ENCODE measurements at places on chromosomes 6 and 20.

DNA sequence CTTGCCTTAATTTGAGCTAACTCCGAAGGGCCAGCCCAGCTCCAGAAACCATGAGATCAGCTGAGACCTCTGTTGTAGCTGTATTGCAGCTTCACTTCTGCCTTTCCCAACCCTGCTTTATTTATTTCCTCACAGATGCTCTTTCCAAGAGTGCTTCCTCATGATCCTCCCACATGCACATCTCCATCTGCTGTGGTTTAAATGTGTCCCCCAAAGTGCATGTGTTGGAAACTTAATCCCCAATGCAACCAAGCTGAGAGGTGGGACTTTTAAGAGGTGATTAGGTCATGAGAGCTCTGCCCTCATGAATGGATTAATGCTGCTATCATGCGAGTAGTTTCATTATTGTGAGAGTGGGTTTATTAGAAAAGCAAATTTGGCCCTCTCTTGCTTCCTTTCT lies 164.4 kb upstream of the TAB2 start:
- no peak for DNase-seq

DNA sequence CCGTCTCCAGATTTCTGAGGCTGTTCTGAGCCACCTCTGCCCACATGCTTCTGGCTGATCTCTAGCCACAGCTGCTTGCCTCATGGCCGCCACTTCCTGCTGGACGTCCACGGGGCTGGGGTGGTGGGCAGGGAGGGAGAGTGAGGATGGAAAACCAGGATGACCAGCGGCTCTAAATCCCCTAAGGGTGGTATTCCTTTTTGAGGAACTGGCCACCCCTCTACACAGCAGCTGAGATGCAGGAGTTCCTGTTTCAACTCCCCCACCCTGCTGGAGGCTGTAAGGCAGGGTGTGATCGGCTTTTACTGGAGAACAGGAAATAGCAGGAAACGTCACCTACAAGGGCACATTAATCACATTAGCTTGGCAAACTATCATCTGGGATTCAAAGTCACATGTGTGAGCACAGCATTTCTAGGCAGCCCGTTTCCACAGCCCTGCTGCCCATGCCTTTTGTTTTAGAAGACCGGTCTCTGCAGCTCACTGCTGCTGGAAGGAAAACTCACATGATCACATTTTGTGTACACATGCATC lies 181.6 kb upstream of the ECI2 start:
- no peak for DNase-seq

DNA sequence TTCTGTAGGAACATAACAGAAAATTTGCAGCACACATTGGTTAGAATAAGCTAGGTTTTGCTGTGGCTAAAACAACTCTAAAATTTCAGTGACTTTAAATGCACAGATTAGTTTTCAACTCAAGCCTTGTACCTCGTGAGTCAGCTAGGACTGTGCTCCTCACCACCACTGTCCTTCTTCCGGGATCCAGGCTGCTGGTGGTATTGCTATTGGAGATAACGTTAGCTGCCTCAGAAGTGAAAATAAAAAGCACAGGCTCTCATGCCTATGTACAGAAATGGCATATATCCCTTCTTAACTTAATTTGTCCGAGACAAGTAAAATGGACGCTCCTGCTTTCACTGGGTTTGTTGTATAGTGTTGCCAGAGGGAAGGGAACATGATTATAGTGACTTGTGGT lies 931.1 kb upstream of the EYS start:
- no peak for DNase-seq

DNA sequence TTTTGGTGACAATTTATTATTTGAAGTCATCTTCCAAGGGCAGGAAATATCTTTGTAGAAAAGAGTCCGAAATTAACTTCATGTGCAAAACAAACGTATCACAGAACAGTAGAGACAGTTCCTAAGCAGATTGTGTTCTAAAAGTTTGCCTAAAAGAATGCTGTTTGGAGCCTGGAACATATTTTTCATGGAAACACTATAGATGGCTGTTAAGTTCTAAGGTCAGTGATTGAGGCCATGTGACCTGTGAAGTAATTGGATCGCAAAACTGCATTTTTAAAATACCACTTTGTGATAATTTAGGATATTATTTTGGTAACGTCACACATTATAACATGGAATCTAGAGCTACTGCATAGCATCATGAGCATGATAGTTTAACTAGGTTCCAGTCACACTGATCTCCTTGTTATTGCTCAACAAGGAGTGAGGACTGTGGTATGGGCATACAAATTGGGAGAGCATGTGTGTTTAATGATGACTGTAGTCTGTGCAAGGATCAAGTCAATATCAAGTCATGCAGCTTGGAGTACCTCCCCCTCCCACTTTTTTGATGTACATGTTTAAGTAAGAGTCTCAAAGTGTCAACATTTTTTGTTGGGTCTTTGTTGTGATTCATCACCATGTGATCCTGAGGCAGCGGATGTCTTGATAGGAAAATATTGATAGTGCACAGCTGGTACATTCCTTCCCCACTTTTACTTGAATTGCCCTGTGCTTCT lies 609.3 kb upstream of the CITED2 start:
- DNase-seq = no peak

DNA sequence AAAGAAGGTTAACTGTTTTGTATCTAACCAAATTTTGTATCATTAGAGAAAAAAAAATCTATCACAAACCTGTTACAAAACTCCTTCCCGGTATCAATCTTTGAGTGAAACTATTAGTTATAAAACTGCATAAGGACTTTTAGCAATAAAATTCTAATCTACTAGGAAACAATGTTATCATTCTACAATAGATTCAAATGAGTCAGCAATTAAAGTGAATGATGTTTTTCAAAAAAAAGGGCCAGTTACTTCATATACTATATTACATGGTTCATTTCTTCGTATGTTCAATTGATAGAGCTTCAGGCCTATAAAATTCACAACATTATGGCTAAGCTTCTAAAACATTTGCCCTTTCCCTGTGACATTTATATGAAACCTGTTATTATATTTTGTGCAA lies 15.6 kb downstream of the ASCC3 start:
- no peak for DNase-seq

DNA sequence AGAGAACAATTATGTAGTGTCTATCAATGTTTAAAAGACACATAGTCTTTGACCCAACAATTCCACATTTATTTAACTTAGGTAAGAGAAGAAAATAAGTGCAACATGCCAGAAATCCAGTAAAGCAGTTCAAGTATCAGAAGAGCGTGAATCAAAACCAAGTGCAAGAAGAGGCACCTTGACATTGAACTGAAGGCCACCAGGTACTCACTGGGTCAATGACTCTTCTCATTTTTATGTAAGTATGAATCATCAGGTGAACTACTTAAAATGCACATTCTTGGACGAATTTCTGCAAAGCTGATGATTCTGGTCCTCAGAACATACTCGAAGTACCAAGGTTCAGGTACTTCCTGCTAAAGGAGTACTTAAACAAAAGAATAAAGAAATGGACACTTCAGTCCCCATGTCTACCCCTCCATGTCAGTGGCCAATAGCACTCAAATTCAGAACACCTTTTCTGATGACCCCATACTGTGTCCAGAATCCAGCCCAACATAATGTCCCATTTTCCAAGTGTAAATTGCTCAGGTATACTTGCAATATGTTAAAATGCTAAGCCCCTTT lies 481.9 kb downstream of the GJA1 start:
- DNase-seq = no peak

GRCh38 chr6:138371720-138372119 lies 6.0 kb upstream of the SMIM28 start:
- no peak for DNase-seq

DNA sequence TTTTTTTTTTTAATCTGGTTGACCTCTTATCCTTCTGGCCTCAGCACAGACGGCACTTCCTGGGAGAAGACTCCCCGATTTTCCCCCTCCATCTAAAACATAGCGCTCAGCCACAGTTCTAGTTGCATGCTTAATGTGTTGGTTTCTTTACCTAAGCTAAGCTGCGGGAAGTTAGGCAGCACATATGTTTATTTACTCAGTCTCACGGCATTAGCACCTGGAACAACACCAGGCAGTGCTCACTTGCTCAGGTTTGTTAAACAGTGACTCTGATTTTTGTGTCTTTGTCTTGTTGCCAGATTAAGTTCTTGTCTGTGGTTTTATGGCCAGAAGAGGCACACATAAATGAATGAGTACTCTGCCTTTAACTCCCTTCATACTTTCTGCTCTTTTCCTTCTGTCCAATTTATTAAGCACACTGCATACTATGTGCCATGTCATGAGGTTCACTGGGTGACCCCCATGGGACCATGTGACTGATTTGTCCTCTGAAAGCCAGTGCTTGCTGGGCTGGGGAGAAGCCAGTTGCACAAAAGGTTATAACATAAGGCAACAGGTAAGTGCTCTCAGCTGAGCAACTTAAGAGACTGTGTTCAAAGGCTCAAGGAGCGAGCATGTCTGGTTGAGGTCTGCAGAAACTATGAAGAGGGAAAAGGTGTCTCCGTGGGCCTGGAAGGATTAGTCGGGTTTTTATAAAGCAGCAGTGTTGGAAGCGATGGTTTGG lies 93.6 kb downstream of the RPP40 start:
- DNase-seq = no peak

GRCh38 chr20:53575481-53576194 lies 18.0 kb downstream of the ZNF217 start:
- DNase-seq = no peak

DNA sequence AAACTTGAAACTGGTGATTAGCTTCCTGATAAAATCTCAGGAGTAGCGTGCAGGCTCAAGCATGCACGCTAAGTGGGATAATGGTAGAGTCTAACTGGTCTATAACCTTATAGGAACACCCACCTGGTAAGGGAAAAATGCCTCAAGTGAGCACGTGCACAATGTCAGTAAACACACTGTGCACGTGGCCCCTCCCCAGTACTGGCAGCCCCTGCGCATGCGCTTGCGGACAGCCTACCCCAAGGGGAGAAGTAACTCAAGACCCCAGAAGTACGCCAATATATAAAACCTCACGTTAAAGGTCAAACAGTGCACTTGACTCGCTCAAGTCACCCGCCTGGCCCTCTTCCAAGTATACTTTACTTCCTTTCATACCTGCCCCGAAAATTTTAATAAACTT lies 23.1 kb upstream of the DOK5 start:
- no peak for DNase-seq

GRCh38 chr20:25251558-25251957 lies 3.7 kb downstream of the PYGB start:
- DNase-seq = no peak

DNA sequence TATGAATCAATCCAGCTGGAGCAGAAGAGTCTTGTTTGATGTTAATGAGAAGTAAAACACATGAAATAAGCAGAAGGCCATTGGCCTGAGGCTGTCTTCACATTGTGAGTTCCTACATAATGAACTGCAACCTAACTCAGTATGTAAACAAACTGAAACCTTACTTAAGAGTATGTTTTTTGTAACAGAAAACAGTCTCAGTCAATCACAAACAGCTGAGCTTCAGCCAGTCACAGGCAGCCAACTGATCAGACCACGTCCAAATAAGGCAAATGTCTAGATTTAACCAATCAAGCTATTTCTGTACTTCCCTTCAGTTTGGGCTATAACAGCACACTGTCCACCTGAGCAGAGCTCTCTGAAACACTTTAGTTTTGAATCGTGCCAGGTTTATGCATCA lies 234.7 kb downstream of the TRDN start:
- DNase-seq = no peak

DNA sequence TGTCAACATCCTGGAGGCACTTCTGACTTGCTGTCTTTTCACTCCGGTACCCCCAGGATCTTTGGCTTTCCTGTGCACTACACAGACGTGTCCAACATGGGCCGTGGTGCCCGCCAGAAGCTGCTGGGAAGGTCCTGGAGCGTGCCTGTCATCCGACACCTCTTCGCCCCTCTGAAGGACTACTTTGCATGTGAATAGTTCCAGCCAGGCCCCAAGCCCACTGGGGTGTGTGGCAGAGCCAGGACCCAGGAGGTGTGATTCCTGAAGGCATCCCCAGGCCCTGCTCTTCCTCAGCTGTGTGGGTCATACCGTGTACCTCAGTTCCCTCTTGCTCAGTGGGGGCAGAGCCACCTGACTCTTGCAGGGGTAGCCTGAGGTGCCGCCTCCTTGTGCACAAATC lies 12.0 kb upstream of the MAPRE1 start:
- no peak for DNase-seq

- DNase-seq = no peak
Observed at GRCh38 chr6:144304223-144304848, 19.2 kb downstream of the UTRN start.

DNA sequence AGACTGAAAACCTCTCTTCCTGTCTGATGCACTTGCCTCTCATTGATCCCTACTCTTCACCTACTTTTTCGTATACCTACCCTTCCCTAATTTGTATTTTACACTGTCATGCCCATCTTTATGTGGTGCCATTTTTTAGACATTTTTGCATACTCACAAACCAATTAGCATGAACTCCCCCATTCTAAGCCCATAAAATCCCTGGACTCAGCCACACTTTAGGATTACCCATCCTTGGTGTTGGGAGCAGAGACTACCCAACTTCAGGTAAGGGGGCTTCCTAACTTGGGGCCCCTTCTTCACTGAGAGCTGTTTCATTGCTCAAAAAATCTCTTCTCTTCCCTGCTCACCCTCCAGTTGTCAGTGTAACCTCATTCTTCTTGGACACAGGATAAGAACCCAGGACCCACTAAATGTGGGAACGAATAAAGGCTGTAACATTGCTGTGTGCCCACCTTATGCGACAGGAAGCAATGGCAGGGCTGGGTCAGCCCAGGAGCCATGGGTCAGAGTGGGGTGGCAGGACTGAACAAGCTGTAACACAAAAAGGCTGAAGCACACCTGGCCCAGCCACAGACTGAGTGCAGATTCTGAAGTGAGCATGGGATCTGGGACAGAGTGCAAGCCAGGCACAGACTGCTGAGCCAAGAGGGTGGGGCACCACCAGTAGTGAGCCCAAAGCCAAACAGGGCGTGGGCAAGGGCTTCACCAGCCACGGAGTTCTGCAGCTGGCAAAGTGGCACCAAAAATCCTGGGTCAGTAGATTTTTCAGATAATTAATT lies 789.1 kb upstream of the HS3ST5 start:
- DNase-seq = no peak

- no peak for DNase-seq
Observed at GRCh38 chr6:145704143-145704781, 31.1 kb downstream of the EPM2A start.
